ENCODE measurements at places on chromosomes 7 and 10.

DNA sequence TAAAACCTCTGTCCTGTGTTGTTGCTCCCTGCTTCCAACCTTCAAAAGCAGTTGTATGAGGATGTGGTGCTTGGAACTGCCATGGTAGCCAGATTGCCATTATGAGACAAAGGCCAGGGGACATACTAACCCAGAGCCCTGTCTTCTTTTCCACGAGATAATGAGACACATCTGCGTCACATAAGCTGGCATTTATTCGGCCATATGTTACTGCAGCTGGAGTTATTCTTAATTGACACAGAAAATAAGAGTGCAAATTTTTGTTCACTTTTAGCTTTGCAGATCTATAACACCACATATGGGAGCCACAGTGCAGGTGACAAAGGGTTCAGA, 15.5 kb upstream of the PDLIM1 start:
- DNase-seq, result no peak

- DNase-seq, result no peak
These were observed 12.2 kb upstream of the NMT2 start for GRCh38 chr10:15180736-15181135.

DNA sequence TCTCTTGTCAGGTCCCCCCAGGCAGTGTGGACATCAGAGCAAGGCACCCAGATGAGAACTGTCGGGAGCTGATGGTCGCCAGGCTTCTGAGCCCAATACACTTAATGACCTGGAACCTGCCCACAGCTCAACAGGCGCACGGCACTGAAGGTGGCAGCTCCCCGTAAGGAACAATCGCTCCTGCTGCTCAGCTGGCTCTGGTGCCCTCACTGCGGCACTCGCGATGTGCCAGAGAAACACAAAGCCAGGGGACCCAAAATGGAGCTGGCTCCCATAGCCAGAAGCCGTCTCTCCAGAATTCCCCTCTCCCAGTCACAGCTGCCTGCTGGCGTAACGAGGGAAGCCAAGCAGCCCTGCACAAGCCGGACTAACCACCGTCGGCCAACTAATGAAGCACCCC, 6.3 kb downstream of the CALN1 start:
- peak; percentile 83 for DNase-seq

DNA sequence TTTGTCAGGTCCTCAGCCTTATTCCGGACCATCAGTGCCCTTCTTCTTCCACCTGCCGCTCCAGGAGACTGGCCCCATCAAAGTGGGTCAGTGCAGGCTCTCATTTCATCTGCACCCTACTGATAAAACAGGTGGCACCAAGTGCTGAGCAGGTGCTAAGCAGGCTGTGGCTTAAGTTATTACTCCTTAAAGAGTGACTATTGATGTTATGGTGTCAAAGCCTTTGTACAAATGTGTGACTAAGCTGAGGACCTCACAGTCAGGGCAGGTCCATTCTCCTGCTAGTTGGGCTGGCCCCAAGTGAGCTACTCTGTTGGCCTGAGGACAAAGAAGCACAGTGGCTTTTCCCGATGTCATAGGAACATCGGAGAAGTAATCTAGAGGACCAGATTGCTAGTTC, 11.2 kb upstream of the CALD1 start:
- peak; percentile 31 for DNase-seq

- no peak for DNase-seq
These were observed 315.2 kb downstream of the GATA3 start for GRCh38 chr10:8369666-8370065.

GRCh38 chr10:60739558-60739957, 38.7 kb upstream of the CDK1 start:
- no peak for DNase-seq

GRCh38 chr7:101164071-101164840, 1.1 kb downstream of the VGF start:
- no peak for DNase-seq

DNA sequence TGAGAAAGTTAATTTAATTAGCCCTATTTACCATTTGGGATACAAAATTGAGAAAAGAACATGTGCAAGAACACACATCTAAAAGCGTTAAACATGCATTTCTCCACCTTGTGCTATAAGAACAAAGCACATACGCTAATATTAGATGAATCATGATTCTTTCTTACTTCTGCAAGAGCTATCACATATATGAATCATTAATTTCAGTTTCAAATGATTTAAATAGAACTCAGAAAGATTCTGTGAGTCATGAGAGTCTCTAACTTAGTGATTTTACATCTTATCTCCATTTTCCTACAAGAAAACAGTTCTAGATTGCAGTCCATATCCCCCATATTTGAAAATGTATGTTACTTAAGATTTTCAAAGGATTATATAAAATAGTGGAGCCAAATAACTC, 173.9 kb downstream of the RNLS start:
- DNase-seq, result no peak

DNA sequence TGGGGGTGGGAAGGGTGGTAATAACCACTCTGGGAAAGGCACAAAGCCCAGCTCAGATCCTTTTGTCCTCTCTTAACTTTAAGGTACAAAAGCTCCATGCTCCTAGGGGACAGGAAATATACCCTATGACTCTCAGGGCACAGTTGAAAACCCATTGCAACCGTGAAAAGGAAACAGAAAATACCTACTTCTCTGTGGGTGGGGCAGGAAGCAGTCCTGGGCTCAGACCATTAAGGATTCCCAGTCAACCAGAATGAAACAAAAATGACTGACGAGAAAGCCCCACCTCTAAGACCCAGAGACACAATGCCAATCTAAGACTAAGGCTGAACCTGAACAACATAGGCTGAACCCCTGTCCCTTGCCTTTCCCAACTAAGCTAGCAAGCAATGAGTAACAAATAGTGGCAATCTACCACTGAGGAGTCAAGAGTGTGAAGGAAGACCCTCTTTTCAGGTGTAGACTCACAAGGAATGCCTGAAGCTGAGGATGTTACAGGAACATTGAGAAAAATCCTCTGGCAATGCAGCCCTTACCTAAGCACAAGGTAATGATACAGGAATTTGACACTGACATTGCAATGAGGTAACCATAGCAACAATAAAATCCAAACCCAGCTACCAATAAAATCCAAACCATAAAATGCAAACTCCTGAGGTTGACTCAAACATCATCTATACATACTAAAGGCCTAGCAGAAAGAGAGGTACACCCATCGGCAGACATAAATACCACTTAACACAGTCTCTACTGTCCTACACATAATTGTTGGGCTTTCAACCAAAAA, 380.1 kb downstream of the HPSE2 start:
- no peak for DNase-seq

DNA sequence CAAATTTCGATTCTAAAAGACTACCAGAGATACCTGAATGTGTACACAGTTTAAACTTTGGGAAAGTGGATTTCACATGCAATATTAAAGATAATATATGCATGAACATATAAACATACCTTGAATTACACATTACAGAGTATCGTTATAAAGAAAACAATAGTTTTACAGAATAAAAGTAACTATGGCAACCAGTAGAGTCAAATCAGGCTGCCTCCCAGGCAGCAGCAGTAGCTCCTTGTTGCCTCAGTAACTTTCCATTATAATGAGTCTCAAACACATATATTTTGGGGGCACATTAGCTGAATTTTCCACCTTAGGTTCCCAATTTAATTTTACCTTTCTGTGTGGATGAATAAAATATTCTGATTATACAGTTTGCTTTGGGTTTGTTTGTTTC, 164.4 kb upstream of the FEZF1 start:
- no peak for DNase-seq

DNA sequence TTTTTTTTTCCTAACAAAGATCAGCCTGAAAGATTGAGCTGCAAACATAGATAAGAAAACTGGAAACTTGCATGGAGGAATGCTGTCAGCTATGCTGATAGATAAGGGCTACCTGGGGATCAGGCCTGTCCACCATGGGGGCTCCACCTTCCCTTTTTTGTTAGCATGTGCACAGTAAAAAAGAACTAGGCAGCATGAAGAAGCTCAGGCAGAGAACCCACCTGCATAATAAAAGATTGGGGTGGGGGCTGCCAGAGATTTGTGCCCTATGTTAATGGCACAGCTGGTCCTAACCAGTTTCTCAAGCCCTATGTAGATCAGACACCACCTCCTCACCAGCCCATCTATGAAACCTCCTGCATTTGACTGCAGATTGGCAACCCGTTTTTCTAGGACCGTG, 45.4 kb upstream of the CACNB2 start:
- DNase-seq, result no peak

- no peak for DNase-seq
These were observed 253.5 kb downstream of the PHTF2 start for GRCh38 chr7:78052112-78052511.

DNA sequence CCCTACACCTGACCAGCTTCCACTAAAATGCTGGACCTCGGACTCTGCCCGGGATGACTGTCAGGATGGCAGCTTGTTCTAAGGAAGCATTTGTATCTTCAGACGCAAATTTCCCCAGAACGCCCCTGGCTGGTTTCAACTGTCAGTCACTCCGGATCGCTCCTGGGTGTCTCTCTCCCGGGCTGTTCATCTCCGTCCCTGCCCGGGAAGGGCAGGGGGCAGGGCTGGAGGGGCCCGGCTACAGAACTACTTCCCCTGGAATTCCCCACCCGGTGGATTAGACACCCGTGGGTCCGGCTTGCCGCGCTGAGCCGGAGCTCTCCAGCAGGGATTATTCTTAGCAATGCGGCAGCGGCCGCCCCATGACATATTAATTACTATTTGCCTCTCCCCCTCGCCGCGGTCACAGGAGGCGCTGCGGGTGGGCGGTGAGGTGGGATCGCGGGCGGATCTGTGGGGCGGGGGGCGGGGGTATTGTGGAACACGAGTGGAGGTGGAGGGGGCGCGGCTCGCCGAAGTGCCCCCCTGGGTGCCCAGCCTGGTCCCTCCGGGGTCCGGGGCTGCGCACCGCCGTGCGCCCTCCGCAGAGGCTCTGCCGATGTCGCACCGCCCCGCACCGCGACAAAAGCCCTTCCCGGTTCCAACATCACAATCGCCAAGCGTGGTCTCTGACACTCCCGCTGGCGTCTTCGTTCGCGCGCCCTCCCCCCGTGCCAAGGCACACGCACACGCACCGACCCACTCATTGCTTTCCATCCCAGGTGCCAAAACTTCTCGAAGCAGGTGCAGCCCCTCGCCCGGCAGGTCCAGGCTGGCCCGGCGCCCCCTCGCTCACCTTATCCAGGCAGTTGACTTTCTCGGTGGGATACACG, 276.1 kb upstream of the NEBL start:
- peak; percentile 37 for DNase-seq

- DNase-seq, result no peak
These were observed 62.7 kb upstream of the IGFBP3 start for GRCh38 chr7:45983720-45984255.

DNA sequence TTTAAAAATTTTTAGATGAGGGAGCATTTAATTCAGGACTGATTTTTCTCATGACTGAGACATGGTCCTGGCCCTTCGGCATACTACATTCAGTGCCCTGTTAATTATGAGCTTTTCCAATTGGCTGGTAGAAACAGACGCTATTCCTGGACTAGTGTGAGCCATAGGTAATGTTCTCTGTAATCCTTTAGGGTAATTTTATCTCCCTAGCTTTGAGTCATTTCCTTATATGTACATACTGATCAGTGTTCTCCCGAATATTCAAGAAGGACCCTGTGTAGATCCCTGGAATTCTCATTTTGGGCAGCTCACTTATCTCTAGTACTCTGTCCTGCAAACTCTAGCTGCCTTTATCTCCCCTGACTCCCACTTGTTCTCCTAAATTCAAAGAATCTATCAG, 92.6 kb upstream of the NPY start:
- DNase-seq, result no peak

- no peak for DNase-seq
These were observed 500.1 kb upstream of the ZMIZ1 start for GRCh38 chr10:78568620-78569019.

- DNase-seq, result no peak
These were observed 269.7 kb upstream of the HABP2 start for GRCh38 chr10:113283189-113283588.

GRCh38 chr7:2927592-2927991, 83.5 kb upstream of the GNA12 start:
- no peak for DNase-seq

- no peak for DNase-seq
These were observed 695.1 kb upstream of the GALNT17 start for GRCh38 chr7:70436790-70437350.

- DNase-seq, result no peak
These were observed 110.7 kb downstream of the VIPR2 start for GRCh38 chr7:159033956-159034355.

GRCh38 chr10:117993166-117993565, 53.6 kb downstream of the RAB11FIP2 start:
- DNase-seq, result no peak

DNA sequence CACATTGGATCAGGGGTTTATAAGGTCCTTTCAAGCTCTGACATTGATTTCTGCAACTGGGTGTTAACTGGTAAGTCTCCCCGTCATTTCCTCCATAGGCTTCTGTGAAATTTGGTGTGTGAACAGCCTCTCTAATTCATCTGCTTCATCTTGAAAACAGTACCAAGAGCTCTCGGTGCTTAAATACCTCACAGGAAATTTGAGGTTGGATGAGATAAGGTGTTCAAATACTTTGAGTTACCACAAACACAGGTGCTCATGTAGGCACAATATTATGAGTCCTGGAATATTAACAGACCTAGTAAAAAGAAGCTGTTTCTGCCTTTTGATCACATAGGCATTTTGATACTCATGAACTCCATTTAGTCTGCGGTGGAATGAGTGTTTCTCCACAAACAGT, 85.2 kb downstream of the RTKN2 start:
- DNase-seq, result no peak

- DNase-seq, result no peak
These were observed 55.2 kb upstream of the FRMD4A start for GRCh38 chr10:14385596-14386593.

GRCh38 chr10:98235846-98236245, 32.1 kb downstream of the LOXL4 start:
- DNase-seq, result no peak

Measured in cerebellar cortex (tissue), 1 donor.